ENCODE measurements at places on chromosomes 1 and 21.

DNA sequence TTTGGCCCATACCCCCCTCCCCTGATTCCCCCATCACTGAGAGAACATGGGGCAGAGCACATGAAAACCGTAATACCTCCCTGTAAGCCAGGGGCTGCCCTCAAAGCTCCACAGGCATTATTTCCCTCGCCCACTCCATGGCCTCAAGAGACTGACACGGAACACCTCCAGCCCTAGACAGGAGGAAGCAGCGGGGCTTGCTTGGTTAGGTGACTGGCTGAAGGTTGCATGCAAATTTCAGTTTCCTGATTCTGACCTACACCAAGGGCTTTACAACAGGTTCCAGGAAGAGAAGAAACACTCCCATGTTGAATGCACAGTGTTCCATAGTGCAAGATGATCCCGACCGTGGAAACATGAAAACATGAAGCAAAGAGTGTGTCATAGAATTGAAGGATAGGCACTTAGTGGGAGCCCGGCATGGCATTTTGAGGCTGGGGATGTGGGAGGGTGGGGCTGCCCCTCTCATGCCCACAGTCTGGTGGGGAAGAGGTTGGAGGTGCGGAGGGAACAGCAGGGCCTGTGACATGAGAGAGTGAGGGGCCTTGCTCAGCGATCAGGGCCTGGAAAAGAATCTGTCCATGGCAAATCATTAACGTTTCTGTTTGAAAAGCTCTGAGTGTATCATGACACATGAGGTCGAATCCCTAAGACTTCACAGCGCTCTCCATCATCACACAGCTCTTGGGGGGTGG, 33.5 kb downstream of the GPR137B start:
- DNase-seq = no peak

DNA sequence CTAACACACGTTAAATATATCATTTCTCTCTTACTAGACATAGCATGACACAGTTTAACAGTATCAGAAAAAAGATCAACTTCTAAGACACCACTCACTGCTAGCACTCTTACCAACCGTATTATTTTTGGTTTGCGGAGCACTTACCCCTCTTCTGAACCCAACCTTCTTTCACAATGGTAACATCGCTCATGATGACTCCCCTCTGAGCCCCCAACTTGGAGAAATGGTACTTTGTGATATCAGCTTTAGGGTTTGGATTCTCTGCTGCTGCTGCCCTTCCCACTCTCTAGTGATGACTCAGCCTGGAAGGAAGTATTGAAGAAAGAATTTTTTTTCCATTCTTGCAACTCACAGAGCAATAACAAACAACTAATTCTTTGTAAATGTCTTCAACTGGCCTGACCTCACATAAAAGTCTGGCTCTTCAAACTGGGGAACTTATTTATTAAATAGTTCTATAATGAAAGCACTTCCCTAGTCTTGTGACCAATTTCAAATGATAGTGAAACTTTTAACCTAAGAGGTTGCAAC, 7.0 kb downstream of the AKT3 start:
- DNase-seq = no peak

- no peak for DNase-seq
Measured at GRCh38 chr1:165497069-165498013, 46.5 kb upstream of the LRRC52 start.

- no peak for DNase-seq
Measured at GRCh38 chr1:27563341-27563590, 40.7 kb downstream of the AHDC1 start.

DNA sequence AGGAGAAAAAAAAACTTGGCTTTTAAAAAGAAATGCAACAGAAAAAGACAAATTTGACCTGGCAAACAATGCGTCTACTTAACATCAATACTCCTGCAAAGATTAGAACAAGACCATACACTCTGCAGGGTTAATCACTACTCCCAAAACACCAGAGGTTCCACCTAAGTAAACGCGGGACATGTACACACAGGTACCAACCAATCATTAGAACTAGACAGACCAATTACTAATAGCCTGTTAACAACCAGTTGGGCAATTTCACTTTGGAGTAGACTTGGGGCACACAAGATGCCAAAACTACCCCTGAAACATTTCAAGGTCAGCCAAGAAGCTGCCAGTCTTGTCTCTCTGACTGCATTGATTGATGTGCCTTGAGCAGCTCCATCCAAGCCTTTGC, 125.8 kb downstream of the RRAGC start:
- DNase-seq = no peak

DNA sequence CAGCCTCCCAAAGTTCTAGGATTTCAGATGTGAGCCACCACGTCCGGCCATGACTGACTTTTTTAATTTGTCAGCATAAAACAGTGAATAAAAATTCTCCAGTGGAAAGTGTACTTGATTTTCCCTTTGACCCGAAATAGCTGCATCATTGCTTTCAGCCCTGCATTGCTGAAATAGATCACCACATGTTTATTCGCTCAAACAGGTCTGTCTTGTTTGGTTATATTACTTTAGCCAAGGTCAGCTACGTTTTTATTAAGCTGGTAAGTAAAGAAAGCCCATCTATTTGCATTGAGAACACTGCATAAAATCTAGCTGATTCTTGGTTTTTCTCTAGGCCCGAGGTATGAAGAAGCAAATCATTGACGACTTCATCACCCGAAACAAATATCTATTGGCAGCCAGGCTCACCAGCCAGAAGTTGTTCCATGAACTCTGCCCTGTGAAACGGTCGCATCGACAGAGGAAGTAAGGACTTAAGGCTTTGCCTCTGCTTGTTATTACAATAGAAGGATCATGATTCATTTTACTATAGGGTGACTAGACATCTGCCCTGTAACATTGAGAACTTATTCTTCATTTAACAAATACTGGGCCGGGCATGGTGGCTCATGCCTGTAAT, 25.6 kb downstream of the AGMAT start:
- DNase-seq = no peak

DNA sequence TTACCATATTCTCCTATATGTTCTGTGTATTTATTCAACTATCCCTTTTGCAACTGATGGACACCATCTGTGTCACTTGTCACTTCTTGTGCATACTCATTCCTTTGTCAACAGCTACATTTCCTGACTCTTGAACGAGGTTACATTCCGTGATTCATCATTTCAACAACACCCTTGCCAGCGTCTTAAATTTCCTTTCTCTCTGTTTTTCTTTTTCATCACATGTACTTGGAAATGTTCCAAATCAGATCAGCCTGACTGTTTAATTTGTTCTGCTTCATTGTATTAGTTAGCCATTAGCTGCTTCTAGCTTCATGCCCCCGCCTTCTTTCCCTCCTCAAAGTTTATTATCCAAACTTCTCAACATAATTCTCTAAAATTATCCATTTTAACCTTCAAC, 173.0 kb downstream of the ADGRL4 start:
- no peak for DNase-seq

- no peak for DNase-seq
Measured at GRCh38 chr1:216766633-216767327, 43.6 kb upstream of the ESRRG start.
